NCI-H510A treated with DMSO at 0.1 percent for 48 hours (cell line): ENCODE measurements at places on chromosomes 1 and 21.

DNA sequence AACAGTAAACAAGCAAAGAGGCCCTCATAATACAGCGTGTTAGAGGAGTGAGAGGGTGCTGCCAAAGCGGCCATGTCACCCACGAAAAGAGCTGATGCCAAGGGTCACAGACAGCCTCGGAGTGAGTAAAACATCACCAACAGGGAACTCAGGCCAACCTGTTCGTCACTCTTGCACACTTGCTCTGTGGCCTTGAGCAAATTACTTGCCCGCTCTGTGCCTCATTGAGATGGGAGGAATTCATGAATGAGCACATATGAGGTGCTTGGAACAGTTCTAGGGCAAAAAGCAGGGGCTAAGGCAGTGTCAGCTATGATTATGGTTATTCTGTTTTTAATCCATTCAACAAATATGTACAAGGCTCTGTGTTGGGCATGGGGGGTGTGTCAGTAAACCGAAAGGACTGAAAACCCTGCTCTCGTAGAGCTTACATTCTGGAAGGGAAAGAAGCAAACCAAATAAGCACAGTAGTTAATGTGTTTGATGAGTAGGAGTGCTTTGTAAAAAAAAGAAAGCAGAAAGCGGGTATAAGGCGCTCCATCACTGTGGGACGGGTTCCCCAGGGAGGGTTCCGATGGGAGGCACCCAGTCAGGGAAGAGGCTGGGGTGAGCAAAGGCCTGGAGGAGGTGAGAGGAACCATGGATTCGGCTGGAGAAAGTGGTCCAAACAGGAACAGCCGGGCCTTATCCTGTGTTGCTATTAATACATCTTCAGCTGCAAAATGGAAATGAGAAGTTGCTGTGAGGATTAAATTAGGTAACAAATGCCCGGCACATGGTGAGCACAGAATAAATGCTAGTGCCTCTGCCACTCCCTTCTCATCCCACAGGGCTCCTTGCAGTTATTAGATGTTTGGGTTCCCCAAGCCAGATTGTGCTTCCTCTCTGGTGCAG lies 39.5 kb upstream of the RD3 start:
- no peak for DNase-seq

DNA sequence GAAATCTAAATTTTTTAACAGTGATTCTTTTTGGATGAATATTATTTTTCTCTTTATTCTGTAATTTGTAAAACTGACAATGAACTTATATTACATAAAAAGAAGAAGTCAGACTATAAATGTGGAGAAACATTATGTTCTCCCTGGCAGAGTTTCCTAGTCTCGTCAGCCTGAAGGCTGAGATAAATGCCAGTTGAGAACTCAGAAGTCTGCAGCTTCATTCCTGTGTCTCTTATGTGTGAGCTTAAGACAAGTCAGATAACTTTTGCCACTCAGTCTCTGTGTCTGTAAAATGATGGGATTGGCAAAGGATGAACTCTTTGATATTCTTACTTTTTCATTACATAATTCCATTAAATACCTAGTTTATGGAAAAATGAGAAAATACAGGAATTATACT lies 568.8 kb upstream of the ZRANB2 start:
- DNase-seq: no peak

- DNase-seq: no peak
Observed at GRCh38 chr1:62342270-62342669, 23.0 kb upstream of the KANK4 start.

- no peak for DNase-seq
Observed at GRCh38 chr21:31482460-31482859, 138.4 kb upstream of the TIAM1 start.

GRCh38 chr1:182615468-182616129 lies 11.4 kb upstream of the RGS16 start:
- peak; percentile 77 for DNase-seq
